ENCODE measurements at places on chromosomes 16 and 17.

DNA sequence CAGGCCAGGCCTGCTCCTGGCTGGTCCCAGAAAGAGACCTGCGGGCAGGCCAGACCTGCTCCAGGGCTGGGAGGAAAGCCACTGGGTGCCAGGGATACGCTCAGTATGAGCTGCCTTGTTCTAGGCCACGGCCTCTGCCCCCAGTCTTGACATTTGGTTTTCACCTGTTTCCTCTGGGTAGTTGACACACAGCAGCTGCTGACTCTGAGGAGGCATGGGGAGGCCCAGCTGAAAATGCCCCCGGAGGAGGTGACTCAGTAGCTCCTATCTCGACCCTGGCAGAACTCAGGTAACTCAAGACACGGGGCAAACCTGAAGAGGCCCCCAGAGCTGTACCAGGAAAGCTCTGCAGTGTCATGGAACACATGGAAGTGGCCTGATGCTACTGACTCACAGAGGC, 13.9 kb upstream of the ADGRG1 start:
- DNase-seq, result no peak

DNA sequence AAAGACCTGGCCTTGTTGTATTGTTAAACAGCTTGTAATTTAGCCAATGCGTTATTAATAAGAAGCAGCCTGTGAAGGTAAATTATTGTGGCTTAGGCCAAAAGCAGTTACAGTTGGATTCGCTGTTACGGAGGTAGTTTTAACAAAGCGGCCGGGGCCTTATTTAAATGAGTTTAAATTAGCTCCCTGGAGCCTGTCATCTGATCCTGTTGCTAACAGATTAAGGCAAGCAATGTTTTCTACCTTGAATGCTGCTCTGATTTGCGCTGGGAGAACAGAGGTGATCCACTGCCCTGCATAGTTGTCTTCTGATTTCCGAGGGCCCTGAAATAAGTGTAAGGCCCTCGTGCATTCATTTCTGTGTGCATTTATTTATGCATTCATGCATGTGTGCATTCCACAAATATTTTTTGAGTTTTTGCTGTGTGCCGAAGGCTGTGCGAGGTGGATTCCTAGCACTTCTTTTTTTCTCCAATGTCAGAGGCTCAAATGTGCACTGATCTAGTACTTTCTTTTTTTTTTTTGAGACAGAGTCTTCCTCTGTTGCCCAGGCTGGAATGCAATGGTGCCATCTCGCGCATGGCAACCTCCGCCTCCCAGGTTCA, 10.9 kb downstream of the SEC14L5 start:
- no peak for DNase-seq

DNA sequence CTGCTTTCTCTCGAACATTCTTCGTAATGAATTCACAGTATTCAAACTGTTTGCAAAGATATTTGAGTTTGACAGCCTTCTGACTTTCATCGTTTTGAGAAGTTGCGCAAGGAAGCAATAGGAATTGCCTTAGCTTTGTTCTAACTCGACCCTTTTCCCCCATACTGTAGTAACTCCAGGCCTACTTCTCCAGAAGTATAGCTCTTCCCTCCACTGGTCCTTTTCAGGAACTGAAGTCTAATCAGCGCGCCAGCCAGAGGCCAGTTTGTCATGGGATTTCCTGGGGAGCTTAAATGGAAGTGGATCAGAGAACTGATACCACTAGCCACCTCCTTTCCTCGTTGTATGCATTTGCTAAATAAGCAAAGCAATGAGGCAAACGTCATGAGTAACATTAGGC, 27.9 kb downstream of the CDR2 start:
- no peak for DNase-seq

GRCh38 chr16:8044796-8045195, 545.5 kb downstream of the TMEM114 start:
- DNase-seq, result no peak

All from activated T-helper 2 cell treated with anti-CD3 and anti-CD28 coated beads, Interferon-gamma antibody, Interleukin-2, Interleukin-4, amounts not matched to agents 10 μg/mL and 5 μg/mL and 100 μg/mL, durations not matched to agents 14 hours and 24 hours and 36 hours (primary cell).